Activated naive CD8-positive, alpha-beta T cell treated with anti-CD3 and anti-CD28 coated beads, Interleukin-2, amount 50 U/mL, for 24 hours (primary cell): ENCODE measurements at places on chromosomes 7 and 10.

DNA sequence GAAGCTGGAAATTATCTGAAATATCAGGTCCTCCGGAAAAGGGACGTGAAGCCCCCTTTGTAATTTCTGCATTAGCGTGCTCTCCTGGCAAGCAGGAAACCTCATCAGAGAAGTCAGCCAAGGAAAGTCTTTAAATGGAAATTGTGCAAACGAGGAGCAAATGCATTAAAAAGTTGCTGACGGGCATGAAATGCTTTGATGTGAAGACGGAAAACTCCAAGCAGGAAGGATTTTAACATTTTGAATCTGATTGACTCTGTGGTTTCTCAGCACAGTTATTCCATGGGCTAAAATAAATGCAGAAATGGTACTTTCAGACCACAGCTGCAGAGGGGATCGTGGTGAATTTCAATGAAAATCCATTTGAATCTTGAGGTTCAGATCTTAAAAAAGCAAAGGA, 167.8 kb downstream of the AHR start:
- DNase-seq, result no peak

DNA sequence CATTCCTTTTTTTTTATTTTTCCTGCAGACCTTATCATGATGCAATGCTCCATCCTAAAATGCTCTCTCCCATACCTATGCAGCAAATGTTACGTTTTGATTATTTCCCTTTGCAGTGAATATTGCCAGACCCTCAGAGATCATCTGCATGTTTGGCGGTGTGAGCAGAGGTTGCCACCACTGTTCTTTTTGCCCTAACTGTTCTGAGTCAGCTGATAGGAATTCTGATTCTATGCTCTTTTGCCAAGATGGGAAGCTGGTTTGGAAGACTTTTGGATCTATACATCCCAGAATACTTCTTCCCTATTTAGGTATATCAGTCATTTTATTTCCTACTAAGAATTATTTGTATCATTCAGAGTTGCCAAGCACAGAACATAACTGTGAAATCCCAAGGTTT, 130.5 kb downstream of the KLF6 start:
- DNase-seq, result no peak

DNA sequence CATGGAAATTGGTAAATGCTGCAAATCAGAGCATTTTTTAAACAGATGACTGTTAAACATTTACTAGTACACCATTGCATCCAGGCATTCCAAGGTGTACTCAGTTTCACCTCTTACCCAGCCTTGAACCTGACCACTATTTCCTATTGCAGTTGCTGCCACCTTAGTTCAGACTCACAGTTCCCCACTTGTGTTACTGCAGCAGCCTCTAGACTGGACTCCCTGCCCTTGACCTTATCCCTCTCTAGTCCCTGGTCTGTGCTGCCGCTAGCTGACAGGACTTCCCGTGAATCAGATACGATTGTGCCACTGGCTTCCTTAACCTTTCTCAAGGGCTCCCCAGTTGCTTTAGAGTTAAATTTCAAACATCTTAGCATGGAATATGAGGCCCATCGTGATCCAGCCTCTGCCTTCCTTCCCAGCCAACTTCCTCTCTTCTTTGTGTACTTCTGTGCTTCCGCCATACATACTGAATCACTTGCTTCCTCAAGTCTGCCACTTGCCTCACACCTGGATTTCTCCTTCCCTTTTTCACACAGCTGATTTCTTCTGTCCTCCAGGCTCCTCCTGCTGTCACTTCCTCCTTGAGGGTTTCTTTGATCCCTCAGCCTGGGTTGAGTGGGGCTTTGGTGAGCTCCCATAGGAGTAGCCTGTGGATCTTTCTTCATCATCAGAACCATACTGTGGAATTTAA, 118.7 kb upstream of the GJD4 start:
- DNase-seq, result no peak

GRCh38 chr7:150951521-150951920, 26.6 kb downstream of the KCNH2 start:
- no peak for DNase-seq

DNA sequence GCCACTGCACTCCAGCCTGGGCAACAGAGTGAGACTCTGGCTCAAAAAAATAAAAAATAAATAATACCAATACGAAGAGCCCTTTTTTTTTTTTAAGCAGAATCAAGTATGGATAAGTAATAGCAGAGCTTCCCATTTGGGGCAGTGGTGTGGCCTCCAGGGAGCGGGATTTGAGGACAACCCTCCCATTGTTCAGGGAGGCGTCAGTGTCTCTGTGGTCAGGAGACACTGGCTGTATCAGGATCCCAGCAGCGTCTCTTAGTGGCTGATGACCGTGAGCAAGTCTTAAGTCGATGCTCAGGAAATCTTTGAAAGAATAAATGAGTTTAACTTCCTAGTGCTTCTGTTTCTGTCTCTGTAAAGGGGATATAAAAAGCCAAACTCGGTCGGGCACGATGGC, 25.2 kb upstream of the SH2B2 start:
- no peak for DNase-seq

DNA sequence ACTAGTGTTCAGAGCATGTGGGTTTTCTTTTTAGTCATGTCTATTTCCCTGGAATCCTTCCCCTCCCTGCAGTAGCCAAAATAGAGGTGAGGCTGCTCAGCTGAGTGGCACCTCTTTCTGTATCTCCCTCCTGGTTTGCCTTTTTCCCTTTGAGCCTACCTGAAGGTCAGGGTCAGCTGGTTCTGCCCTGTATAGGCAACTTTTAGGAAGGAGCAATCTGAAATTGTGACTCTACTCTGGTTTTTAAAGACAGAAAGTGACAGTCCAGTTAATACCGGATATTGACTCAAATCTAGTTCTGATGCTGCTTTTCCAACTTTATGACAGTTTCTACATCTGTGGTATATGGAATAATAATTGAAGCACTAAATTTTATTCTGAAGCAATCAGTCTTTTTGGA, 26.0 kb downstream of the CCM2 start:
- no peak for DNase-seq

- no peak for DNase-seq
These were observed 2.2 kb upstream of the ACHE start for GRCh38 chr7:100897772-100898454.

- DNase-seq, result no peak
These were observed 962.8 kb downstream of the DNAJB9 start for GRCh38 chr7:109532262-109532992.

GRCh38 chr10:120948889-120949608, 97.9 kb downstream of the WDR11 start:
- peak; percentile 76 for DNase-seq

DNA sequence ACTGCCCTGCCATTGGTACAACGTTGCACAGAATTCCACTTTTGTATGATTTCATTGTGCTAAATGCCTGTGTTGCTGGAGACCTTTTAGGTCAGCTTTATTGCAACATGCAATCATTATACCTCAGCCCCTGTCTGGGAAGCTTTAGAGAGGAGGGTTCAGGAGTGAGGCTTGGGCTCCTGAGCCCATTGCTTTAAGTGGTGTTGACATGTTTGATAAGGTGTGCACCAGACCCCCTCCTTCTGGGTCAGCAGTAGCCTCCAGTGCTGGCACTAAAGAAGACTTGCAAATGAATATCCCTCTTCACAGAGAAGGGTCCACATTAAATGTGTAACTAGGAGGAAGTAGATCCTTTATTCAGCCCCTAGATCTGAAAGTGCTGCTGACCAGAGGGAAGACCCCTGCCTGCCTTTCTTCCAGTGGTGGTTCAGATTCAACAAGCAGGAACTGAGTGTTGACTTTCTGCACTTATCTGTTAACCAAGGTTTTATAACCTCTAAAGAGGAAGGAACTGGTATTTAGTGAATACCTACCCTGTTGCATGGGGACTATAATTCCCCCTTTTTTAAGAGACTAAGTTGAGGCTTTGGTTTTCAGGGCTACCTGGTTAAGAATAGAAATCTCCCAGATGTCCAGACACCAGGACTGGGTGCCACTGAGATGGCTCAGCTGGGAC, 369.4 kb upstream of the IGFBP3 start:
- no peak for DNase-seq

DNA sequence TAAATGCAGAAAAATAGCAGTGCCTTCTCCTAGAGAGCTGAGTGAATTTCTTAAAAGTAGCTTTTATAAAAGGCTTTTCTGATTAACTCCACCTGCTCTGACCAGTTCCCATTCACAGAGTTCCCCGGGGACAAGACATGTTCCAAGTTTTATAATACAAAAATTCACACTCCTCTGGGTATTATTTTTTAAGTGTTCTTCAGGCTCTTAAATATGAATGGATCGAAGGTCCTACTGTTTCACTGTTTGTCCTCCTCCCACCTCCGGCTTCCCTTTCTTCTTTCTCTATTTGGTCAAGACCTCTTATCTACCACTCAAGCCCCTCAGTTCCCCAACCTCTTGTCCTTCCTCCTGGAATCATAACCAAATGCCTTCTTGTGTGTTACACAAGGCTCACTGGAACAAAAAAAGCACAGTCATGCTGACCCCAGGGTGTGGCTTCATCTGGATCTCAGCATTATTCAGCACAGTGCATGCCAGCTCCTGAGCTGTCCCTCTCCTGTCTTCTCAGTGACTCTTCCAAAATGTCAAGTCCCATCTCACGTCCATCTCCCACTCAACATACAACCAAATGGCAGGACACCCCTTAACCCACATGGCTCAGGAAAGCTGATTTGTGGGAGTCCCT, 222.4 kb downstream of the SORCS1 start:
- DNase-seq, result no peak

- DNase-seq, result no peak
These were observed 31.1 kb downstream of the NOD1 start for GRCh38 chr7:30447466-30447865.

DNA sequence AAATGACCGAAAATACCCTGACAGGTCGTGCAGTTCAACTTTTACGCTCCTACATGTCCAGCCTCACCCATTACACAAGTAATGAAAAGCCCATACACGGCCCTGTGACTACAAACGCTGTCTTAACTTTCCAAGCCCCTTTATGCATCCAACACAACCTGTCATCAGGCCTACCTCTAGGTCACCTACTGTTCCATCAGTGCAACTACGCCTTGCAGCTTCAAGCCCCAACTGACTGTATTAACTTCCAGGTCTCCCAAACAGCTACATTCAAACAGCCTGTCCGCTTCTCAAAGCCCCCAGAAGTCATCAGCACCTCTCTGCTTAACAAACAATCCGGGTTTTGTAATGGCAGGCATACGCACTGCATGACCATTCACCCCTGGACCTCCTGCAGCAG, 19.2 kb downstream of the ZNF107 start:
- no peak for DNase-seq

- no peak for DNase-seq
These were observed 287.9 kb upstream of the KLF14 start for GRCh38 chr7:131021902-131022301.

- DNase-seq, result no peak
These were observed 231.8 kb downstream of the ADAM12 start for GRCh38 chr10:126156503-126156902.

DNA sequence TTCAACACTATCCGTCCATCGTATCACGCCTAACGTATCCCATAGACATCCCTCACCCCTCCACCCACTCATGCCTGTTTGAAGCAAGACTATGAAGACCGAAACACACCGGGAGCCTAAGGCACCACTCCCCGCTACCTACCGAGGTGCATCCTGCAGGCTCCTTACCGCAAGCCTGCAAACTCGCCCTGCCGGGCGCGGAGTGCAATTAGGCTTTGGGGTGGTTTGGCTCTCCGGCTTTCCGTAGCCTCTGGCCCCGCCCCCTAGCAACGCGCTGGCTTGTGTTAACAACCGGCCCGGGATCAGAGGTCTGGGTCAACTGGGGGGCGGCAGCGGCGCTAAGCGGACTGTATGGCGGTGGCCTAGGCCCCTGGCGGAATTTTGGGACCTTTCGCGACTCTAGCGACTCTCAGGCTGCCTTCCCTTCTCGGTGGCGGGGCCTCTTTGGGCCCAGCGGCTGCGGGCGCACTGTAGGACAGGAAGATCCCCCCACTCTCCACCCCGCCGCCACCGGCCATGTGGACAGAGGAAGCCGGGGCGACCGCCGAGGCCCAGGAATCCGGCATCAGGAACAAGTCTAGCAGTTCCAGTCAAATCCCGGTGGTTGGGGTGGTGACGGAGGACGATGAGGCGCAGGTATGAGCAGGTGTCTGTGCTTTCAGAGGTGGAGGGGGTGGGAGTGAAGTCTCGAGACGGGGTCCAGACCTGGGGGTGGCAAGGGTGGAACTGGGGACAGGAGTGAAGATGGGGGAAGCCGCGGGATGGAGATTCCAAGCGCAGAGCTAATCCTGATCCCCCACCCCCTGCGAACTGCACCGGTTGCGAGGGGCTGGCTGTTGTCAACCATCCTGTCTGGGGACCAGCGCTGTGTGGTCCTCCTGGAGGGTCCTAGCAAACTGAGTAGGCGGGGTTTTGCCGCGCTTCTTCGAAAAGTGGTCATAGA, at the start of gene CFAP69:
Gene CFAP69, plus strand, starts transcription at position 266 of the 943 bp plus-strand sequence. Its CDS starts 251 bp downstream, at position 517.
- peak; percentile 89 for DNase-seq

- no peak for DNase-seq
These were observed 431.0 kb upstream of the GALNT17 start for GRCh38 chr7:70700941-70701425.

DNA sequence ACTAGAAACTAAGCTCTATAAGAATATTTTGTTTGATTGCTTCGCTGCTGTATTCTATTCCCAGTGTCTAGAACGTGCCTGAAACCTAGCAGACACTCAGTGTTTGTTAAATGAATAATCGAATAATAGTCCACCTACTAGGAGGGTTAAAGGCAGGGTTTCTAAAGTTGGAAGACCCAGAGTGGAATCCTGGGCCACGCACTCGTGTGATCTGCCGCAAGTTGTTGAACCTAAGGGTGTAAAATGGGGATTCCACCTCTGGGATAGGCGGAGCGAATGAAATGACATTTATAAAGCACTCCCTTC, 702 bp upstream of the AGFG2 start:
- no peak for DNase-seq

DNA sequence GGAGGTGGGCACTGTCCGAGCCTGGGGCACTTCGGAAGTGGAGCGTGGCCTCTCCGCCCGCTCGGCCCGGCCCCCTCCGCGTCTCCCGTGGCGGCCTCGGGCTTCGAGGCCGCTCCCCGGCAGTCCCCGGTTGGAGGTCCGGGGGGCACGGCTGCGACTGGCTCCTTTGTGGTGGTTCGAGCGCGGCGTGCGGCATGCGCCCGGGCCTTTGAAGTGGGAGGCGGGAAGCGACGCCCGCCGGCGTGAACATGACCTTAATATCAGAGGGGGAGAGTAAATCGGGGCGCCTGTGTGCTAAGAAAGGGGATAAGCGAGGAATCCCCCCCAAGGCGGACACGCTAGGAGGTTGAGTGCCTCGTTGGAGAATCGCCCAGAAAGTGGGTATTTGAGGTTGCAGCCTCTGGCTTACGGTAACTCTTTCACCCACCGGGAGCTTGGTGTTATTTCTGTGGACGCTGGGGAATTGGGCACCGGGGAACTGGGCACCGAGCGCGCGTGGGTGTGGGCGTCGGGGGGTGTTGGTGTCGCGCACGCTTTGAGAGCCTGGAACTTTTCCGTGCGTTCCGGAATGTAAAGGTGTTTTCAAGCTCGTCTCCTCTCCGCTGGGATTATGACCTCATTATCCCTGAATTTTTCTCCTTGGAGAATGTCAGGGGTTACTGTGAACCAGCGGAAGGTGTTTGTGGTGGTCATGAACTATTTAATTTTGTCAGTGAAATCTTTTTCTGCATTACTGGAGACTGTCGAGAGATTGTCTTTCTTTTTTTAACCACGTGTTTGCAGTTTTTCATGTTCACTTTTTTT, 660 bp downstream of the SUV39H2 start:
- DNase-seq, result peak; percentile 56

GRCh38 chr7:47087866-47088265, 494.0 kb downstream of the TNS3 start:
- no peak for DNase-seq
